ENCODE measurements at places on chromosomes 7 and 10.

DNA sequence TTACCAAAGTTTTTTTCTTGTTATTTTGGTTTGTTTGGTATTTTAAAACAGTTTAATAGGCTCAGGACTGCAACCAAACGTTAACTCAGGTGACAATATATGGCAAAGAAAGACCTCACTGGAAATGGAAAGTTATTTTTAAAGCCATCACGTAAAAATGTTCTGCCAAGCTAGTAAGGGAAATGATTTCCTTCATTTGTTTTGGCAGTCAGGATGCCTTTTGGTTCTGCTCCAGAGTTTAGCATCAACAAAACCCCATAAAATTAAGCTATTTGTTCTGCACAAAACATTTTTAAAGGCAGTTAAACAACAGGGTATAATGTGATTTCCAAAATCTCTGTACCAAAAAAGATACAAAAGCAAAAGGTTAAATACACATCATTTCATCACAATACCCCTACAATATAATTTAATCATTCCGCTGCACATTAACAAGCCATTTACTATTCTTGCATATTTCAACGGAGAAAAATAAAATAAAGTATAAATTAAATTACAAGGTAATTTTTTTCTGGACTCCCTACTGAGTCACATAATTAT lies 172.4 kb downstream of the SEMA3E start:
- DNase-seq, result no peak

- no peak for DNase-seq
Observed at GRCh38 chr7:128777156-128778123, 1.8 kb upstream of the OPN1SW start.

- DNase-seq, result no peak
Observed at GRCh38 chr7:97025130-97025499, 484 bp upstream of the DLX5 start.

DNA sequence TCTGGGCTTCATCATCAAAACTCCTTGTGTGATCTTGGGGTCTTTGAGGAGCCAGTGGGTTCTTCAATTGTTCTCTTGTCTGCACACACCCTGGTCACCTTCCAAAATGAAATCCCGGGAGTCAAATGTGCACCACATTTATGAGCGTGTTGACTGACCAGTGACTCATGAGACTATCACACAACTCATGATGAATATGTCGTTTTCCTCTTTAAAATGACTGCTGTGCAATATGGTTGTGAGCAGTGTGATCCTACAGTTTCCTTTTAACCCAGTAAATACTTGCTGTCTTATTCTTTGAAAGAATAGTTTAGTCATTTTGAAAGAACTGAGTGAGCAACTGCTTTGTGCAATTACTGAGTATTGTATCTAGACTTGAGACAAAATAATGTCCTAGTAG lies 149.2 kb downstream of the DYNC1I1 start:
- no peak for DNase-seq

- no peak for DNase-seq
Observed at GRCh38 chr10:4561296-4561695, 264.7 kb upstream of the AKR1E2 start.

GRCh38 chr10:72089618-72090017 lies 1.3 kb upstream of the SPOCK2 start:
- no peak for DNase-seq

GRCh38 chr7:112112822-112113255 lies 93.4 kb downstream of the DOCK4 start:
- DNase-seq, result no peak

GRCh38 chr10:84447701-84448400 lies 119.5 kb downstream of the CCSER2 start:
- no peak for DNase-seq

DNA sequence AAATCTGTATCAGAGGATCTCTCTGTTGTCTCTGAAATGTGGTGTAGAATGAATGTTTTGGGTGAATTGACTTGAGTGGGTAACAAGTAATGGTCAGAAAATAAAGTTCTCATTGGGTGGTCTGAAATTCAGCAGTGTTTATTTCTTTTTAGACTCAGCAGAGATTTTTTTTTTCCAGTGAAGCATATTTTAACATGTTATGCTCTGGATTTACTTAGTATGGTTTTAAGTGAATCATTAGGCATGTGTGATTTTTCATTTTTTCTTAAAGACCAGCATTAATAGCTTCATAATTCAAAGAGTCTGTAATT lies 63.5 kb downstream of the REEP3 start:
- DNase-seq, result no peak

DNA sequence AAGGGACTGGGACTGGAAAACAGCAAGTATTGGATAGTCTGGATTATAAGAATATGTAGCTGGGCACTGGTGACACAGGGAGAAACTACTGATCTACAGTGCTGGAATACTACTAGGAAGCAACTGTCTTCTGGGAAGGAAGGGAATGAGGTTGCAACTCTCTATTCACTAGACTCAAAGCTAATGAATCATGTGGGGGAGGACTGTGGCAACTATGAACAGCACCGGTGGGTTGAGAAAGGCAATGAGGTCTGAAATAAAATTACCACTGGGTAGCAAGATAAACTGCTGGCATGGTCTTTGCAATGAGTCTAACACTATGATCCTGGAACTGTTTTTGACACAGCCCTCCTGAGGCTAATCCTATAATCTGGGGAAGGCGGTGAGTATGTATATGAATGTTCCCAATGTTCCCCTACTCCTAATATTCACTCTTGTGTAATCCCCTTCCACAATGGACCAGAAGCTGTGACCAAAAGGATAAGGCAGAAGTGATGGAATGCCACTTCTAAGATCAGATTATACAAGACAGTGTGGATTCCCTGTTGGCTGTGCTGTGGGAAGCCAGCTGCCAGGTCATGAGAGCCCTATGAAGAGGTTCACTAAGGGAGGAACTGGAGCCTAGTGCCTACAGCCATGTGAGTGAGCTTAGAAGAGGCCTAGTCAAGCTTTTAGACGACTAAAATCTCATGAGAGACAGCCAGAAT lies 101.3 kb upstream of the DNAJB12 start:
- DNase-seq, result no peak

DNA sequence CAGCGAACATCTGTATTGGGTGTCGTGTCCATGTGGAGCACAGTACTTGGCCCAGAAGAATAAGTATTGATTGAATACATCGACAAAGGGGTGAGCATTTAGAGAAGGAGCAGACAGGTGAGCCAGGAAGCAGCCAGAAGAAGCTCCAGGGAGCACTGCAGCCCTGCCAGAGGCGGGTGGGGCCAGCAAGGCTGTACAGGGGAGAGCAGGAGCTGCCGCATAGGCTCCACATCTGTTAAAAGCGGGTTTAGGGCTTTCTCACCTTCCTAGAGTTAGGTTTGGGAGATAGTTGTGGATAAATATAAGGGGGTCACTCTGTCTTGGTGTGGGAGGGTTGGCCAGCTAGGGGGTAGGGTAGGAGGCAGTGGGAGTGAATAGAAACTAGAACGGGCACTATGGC lies 1.3 kb upstream of the CPA1 start:
- DNase-seq, result no peak

GRCh38 chr7:73442222-73442902 lies 8.8 kb downstream of the FZD9 start:
- DNase-seq, result no peak

DNA sequence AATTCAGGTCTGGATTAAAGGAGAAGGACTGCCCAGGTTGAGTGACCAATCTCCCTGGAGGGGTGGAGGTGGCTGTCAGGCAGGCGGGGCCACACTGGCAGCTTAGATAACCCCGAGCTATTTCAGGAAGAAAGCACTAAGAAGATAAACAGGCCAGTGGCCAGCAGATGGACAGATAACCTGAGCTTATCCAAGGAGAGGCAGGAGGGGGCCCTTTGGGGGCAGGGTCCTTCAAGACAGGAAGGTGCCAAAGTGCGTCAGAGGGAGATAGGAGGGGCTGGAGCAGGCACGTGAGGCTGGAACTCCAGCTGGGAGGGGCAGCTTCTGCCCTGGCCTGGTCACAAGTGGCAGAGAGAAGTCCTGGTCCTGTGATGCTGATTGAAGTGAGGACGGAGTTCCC lies 29.8 kb upstream of the PODXL start:
- DNase-seq, result no peak

- no peak for DNase-seq
Observed at GRCh38 chr7:54546081-54546985, 4.2 kb downstream of the VSTM2A start.

GRCh38 chr7:73682745-73683055 lies 553 bp downstream of the DNAJC30 start:
- DNase-seq, result no peak

- DNase-seq, result no peak
Observed at GRCh38 chr7:118214833-118215182, 9.7 kb upstream of the ANKRD7 start.

DNA sequence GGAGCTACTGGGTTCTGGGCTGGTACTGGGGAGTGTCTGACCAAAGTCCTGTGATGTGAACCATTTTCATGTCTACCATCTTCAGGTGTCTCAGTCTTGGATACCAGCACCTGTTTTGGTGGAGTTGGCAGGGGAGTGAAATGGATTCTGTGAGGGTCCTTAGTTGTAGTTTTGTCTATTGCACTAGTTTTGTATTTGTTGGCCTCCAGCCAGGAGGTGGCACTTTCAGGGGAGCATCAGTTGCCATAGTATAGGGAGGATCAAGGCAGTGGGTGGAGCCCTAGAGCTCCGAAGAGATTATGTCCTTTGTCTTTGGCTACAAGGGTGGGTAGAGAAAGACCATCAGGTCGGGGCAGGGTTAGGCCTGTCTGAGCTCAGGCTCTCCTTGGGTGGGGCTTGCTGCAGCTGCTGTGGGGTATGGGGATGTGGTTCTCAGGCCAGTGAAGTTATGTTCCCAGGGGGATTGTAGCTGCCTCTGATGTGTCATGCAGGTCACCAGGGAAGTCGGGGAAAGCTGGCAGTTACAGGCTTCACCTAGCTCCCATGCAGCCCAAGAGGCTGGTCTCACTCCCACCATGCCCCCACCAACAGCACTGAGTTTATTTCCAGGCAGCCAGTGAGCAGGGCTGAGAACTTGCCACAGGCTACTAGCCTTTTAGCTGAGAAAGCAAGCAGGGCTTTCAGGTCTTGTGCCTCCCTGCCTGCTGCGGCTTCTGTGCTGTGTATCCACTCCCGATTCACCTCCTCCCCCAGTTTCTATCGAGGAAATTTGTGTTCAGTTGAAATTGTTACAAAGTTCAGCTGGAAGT lies 153.1 kb downstream of the ZNF365 start:
- DNase-seq, result no peak

DNA sequence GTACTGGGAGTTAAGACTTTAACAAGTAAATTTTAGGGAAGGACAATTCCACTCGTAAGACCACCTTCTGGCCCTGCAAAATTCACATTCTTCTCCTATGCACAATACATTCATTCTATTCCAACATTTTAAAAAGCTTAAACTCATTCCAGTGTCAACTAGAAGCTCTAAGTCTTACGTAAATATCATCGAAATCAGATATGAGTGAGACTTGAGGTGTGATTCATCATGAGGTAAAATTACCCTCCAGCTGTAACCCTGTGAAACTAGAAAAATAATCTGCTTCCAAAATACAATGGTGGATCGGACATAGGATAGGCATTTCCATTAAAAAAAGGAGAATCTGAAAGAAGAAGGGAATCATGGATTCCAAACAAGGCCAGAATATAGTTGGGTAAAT lies 370.3 kb downstream of the CDC14C start:
- DNase-seq, result no peak

DNA sequence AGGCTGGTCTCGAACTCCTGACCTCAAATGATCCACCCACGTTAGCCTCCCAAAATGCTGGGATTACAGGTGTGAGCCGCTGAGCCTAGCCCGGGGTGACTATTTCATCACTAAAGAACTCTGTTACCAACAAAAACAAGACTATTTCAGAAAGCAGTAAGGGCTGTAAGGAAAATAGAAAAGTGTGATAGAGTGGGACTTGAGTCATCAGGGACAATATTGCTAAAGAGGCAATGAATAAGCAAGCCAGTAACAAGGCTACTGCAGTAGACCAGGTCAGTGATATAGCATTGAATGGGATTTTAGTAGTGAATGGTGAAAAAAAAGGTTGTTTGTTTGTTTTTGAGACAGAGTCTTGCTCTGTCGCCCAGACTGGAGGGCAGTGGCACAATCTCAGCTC lies 51.7 kb downstream of the SVOPL start:
- DNase-seq, result no peak

DNA sequence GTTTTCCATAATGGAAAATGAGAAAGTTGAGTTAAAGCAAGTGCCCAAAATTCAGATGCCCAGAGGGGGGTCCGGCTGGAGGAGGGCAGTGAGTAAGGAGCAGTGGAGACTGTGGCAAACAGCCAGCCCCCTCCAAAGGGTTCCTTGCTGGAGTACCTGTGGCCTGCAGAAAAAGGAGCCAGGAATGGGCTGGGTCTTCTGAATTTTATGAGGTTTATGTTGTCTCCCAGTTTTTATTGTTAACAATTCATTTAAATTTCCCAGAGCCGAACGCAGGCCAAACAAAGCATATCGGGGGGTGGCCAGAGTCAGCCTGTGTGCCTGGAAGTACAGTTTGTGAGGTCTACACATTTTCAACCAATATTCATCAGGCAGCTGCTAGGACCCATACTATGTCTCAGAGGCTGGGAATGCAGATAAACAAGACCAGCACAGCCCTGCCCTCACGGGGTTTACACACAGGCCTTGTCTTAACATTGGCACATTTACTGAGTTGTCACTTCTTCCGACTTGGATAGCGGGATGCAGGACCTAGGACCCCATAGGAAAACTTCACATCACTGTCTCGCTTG lies 12.9 kb upstream of the CSGALNACT2 start:
- DNase-seq, result no peak

GRCh38 chr7:142590830-142591457 lies 158.3 kb upstream of the PRSS1 start:
- no peak for DNase-seq

DNA sequence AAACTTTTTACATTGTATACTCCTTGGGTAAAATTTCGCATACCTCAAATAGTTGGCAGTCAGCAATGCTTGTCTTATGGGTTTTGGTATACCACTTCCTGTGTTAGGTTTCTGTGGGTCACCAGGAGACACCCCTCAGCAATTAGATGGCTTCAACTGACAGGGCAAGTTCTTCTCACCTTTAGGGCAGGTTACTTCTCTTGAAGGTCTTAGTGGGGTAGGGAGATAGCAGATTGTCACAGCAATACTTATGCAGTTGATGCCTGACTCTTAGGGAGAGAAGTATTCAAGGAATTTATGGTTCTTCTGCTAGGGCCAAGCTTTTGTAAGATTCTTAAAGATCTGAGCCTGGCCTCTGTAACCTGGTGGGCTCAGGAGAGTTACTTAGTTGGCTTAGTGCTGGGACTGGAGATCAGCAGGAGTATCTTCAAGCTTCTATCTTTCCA lies 42.9 kb downstream of the MKLN1 start:
- no peak for DNase-seq
